Epithelial cell of proximal tubule (primary cell): ENCODE measurements at places on chromosomes 12 and 14. TPM values are rescaled to one million over a fixed set of nuclear protein-coding genes. Genes with fewer than 3 reads are reported as not detected.

- no peak for DNase-seq
Measured at GRCh38 chr14:89139404-89140247, 277.4 kb downstream of the FOXN3 start.

DNA sequence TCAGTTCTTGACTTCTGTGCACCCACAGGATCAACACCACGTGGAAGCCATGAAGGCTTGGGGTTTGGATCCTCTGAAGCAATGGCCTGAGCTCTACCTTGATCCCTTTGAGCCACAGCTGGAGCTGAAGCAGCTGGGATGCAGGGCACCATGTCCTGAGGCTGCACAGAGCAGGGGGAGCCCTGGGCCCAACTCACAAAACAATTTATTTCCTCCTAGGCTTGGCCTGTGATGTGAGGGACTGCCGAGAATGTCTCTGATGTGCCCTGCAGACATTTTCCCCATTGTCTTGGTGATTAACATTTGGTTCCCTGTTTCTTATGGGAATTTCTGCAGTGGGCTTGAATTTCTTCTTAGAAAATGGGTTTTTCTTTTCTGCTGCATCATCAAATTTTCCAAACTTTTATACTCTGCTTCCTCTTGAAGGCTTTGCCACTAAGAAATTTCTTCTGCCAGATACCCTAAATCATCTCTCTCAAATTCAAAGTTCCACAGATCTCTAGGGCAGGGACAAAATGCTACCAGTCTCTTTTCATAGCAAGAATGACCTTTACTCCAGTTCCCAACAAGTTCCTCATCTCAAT lies 288.2 kb downstream of the CCDC59 start:
- no peak for DNase-seq

- DNase-seq, result no peak
Measured at GRCh38 chr12:108690542-108691174, 40.7 kb downstream of the CORO1C start.

DNA sequence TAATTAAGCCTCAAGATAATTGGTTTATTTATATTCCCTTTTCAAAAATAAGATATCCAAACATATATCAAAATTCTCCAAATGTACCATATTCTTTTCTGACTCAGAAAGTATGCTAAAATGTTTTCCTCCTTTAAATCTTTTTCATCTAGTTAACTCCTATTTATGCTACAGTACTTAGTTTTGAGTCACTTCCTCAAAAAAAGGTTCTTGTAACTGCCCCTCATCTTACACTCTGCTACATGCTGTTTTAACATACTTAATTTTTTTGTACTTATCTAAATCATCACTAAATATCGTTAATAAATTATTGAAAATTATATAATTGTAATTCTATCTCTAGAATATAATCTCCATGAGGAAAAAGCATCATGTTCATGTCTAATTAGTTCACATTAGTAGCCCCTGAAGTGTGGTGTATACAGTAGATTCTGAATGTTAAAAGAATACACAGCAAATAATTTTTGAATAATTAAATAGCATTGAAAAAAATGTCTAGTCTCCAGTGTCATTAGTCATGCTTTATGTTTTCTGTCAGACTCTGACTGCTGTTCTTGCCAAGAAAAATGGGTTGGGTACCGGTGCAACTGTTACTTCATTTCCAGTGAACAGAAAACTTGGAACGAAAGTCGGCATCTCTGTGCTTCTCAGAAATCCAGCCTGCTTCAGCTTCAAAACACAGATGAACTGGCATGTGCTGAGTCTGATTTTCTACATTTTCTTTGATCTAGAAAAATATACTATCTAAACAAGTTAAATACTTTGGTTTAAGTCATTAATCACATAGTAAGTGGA lies 3.5 kb downstream of the KLRD1 start:
- no peak for DNase-seq

- DNase-seq, result no peak
Measured at GRCh38 chr14:105146181-105146975, 22.2 kb downstream of the JAG2 start.

Gene ZNF385A
- 3.9 and 4.3 TPM in 2 replicates for total RNA-seq

GRCh38 chr14:94601884-94602391 lies 10.3 kb upstream of the SERPINA3 start:
- DNase-seq, result peak; percentile 37
